Testis (tissue), 5 donors: ENCODE measurements at places on chromosomes 16 and 17. TPM values are rescaled to one million over a fixed set of nuclear protein-coding genes. Genes with fewer than 3 reads are reported as not detected.

Gene PHOSPHO1
- 99.5 TPM for polyA plus RNA-seq

Gene MFAP4
- polyA plus RNA-seq, result 108 TPM

Gene FOXN1
- polyA plus RNA-seq, result 0.69 TPM

Gene RNF167
- polyA plus RNA-seq, result 211 TPM

Gene FBXW10B
- polyA plus RNA-seq, result 6.8 TPM

Gene PDE6G
- polyA plus RNA-seq, result 4.9 TPM

Gene BRIP1
- 10.5 TPM for polyA plus RNA-seq

Gene LDHD
- polyA plus RNA-seq, result 4.2 TPM
